NCI-H446 (cell line): ENCODE measurements at places on chromosomes 7 and 10.

- no peak for DNase-seq
These were observed 18.1 kb upstream of the ABCB5 start for GRCh38 chr7:20597339-20597738.

GRCh38 chr7:80631421-80631820 lies 7.0 kb upstream of the CD36 start:
- DNase-seq, result no peak

- DNase-seq, result no peak
These were observed 34.7 kb downstream of the CPED1 start for GRCh38 chr7:121023194-121023593.

GRCh38 chr10:96342402-96342801 lies 16.4 kb downstream of the OPALIN start:
- no peak for DNase-seq

- DNase-seq, result no peak
These were observed 15.1 kb downstream of the BCAP29 start for GRCh38 chr7:107594961-107595737.

- no peak for DNase-seq
These were observed 76.4 kb upstream of the UCN3 start for GRCh38 chr10:5288359-5288758.

DNA sequence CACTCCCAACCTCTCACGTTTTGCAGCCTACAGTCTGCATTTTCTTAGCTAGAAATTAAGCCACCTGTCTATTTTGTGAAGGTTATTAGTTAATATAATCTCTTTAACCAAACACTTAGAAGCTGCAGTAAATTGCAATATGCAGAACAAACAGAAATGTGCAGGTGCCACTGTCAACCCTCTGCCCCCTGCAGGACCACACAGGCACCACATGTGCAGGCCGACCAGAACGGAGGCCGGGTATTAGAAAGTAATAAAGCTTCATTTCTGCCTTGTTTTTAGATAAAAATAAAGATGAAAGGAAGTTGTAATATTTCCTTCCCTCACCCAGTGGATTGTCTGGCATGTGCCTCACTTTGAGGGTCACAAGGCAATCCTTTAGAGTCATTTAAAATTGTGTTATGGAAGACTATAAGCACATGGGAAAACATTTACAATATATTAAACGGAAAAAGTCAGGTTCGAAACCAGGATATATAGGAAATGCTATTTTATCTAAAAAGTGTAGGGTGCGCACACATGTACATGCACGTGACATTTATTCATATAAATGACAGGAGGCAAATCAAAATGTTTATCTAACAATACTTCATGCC lies 158.2 kb downstream of the ARHGAP12 start:
- DNase-seq, result no peak

DNA sequence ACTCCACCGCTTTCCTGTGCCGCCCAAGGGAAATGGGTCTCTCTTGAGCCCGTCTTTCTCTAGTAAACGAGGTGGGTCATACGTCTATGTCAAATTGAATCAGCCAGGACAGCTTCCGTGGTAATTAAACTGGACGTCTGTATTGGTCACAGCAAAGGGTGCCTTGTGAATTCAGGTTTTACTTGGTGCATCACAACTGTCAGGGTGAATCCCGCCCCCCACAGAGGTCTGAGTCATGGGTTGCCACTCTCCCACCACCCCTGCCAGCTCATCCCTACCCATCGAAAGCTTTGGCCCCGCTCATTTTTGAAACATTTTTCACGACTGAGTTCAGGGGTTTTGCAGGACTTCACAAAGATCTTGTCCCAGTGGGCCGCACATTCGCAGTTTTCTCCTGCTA lies 8.0 kb upstream of the SP8 start:
- no peak for DNase-seq

DNA sequence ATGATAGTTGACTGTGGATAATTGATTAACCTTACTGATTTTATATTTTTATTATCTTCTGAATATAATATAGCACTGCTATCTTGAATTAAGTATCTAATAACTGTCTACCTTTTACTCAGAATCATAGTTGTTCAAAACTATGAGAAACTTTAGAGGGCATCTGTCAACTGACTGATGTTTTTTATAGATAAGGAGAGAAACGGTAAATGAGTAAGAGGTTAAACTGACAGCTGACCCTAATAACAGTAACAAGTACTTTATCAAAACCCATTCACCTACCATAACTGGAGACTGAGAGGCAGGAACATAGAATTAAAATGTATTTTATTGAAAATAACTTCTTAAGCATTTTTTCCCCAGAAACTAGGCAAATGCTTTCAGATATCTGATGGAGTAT lies 62.2 kb downstream of the CYP51A1 start:
- no peak for DNase-seq

DNA sequence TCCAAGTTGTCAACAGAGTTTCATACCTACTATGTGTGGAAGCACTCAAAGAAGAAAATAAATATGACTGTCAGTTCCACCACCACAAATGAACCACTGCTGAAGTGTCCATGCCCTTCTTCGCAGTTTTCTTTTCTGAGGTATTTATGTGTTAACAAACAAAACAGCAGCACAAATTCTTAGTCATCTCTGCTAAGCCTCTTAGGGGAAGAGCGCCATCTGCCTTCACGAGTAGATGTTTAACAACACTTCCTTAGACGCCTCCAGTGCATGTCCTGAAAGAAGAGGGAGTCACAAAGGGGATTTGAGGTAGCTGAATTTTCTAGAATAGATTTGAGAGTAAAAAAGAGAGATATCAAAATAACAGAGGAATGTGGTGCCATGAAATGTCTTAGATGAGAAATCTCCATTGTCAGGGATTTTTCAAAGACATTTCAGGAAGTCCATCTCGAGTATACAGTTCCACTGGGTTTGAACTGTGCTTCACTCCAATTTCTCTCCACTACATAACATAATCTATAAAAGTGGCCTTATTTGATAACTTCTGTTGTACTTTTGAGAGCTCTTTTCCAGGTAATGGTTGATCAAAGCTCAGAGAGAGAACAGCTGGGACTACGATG lies 775.3 kb upstream of the POM121L12 start:
- no peak for DNase-seq

DNA sequence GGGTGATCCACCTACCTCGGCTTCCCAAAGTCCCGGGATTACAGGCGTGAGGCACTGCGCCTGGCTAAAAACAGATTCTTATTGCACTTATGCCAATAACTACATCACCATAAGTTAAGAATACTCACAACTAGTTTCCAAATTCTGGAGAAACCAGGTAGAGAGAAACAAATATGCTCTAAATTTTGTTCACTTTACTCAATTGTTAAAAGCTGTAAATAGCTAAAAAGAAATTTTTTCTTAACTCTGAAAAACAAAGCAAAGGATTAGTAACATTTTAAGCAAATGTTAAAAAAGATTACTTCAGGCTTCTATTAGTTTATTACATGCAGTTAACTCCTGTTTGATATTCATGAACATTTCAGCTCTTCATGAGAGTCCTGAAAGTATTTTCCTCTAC lies 28.3 kb upstream of the ZMIZ2 start:
- no peak for DNase-seq

DNA sequence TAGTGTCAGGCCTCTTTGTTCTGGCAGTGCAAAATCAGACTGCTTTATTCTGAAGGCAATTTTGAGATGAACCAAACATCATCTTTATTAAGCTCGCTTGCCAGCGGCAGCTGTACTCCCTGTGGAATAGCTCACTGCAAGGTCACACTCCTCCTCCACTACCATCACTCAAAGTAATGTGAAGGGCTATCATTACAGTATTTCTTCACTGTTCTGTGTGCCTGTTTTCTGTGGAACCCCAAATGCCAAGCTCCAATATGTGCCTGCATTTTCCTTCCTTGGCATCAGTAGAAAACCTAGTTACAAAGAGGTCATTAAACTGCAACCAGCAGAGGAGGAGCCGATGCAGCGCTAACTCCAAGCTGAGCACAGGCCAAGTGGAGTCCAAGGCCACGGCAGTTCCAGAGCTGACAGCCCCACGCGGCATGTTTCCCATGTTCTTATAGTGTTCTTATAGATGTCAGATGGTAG lies 21.4 kb downstream of the BCCIP start:
- no peak for DNase-seq

- no peak for DNase-seq
These were observed 65.4 kb downstream of the MYO3A start for GRCh38 chr10:25999295-25999981.

- no peak for DNase-seq
These were observed 42.4 kb upstream of the ASAH2 start for GRCh38 chr10:50293513-50294313.

DNA sequence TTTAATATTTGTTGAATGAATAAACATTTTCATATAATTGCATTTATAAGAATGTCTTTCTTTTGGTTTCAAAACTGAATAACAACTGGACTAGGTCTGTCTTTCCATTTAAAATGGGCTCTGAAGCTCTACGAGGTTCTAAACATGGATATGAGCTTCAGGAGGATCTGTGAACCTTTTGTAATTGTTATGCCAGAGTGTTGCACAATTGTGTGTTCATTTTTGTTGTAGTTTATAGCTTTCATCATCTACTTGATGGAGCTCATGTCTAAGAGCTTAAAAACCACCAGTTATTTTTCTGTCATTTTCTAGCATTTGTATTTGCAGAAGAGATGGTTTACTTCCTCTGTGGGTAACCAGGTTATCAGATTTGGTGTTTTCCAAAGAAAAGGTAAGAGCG lies 265.7 kb upstream of the NPY start:
- no peak for DNase-seq

DNA sequence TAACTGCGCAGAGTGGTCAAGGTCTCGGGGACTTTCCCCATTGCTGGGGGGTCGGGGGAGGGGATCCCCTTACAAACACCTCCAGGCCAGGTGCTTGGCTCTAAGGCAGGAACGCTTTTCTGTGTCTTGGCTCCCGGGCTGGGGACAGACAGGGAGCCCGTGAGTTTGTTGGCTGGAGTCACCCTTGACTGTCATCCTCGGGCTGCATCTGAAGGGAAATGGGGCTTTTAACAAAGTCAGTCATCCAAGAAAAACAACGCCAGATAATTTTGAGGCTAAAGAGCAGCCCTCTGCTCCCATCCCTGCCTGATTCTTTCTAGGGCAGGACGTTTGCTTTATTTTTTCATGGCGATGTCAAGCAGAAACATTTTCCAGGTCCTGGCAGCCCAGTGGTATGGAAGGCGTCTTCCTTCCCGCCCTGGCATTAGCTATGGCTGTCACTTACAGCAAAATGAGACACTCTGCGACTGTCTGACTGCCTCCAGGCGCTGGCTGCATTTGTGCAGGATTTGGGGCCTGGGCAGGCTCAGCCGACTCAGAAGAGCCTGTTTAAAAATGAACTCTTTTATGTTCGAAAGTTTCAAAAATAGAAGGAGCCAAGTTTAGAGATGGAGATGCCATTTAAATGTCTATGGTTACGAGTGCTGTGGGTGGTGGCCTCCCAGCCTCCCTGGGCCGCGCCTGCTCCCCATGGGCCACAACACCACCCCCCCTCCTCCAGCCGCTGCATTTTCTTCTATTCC lies 54.7 kb upstream of the TNS3 start:
- DNase-seq, result no peak

GRCh38 chr7:105153531-105153930 lies 139.5 kb downstream of the KMT2E start:
- DNase-seq, result no peak

DNA sequence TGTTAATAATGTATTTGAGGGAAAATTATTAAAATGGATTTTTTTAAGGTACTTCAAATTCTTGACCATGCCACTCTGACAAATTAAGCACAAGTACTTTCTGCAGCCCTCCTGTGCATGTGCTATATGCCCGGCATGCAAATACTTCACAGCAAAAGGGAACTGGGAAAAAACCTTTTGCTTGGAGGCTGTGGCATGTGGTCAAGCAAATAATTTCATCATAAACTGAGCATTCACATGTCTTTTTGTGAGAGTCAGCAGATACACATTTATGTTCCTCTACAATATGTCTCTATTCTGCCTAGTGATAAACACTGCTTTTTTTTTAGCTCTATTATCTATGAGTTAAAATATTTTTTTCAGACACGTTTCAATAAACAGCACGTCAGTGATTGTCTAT lies 53.7 kb upstream of the SEMA3A start:
- DNase-seq, result no peak

- DNase-seq, result no peak
These were observed 83.3 kb downstream of the RNLS start for GRCh38 chr10:88499569-88500470.

GRCh38 chr7:80637454-80637853 lies 988 bp upstream of the CD36 start:
- DNase-seq, result no peak

DNA sequence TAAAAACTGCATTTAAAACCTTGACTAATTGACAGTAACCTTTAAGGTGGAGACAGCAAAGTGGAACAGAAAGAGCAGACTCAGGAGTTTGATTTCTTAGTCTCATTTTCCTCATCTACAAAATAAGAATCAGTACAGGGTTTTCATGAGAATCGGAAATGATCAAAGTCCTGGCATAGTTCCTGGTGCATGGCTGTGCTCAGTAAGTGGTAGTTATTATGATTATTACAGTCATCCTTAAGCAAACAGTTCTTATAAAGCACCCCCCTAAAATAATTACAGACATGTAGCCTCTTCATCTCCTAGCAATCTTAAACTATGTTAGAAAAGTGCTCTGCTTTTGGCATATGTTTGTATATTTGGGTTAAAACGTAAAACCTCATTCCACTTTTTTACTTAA lies 18.0 kb downstream of the NEBL start:
- DNase-seq, result no peak

- DNase-seq, result no peak
These were observed 132.7 kb downstream of the NEURL1 start for GRCh38 chr10:103626178-103626577.

DNA sequence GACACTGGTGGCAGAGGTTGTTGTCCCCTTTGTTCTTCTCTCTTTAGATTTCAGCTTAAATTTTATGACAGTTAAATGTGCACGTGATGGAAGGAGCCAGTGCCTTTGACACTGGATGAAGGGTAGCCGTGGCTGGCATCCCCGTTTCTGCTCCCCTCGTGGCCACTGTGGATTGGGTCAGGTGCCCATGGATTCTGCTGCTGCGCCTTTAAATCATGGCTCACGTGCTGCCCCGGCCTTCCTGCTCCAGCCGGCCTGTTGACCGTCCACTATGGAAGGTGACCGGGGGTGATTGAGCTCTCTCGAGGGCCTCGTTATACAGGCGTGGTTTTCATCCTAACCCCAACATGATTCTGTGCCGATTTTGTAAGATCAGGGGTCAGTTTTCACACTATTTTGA lies 34.5 kb downstream of the WDR37 start:
- no peak for DNase-seq

DNA sequence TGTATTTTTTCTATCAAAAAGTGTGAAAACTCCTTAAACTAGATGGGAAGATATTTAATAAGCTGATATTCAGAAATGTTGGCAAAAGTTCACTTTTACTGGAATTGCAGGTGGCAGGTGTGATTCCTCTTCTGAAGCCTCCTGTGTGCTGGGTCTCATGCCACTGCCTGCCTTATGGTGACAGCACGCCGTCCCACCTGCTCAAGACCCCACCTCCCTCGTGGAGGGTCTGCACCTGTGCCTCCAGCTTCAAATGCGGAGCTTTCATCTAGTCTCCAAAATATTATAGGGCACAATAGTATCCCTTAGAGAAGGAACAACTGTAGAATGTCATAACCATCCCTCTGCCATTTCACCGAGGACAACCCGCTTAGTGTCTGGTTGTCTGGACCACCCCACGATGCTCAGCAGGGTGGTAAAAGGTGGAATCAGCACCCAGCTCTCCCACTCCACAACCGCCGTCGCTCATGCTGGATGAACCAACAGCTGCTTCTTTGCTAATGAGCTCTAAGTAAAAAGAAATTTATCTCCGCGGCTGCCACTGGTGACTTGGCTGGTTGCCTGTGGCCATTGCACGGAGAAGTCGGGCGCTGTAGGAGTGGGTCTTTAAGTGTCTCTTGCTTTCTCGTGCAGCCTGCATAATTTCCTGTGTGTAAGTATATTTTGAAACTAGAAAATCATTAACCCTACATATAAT lies 119.3 kb upstream of the TCERG1L start:
- DNase-seq, result no peak
